MCF 10A (cell line): ENCODE measurements at places on chromosomes 11 and 22.
A peak's percentile ranks its signal among the peaks of the same experiment; 100 is the strongest.

- DNase-seq = no peak
Measured at GRCh38 chr11:128548649-128549255, 38.6 kb downstream of the ETS1 start.

- DNase-seq = no peak
Measured at GRCh38 chr22:41919357-41920224, 4.7 kb upstream of the SHISA8 start.

GRCh38 chr22:42814215-42814614 is 42.9 kb downstream of the ARFGAP3 start:
- no peak for DNase-seq

DNA sequence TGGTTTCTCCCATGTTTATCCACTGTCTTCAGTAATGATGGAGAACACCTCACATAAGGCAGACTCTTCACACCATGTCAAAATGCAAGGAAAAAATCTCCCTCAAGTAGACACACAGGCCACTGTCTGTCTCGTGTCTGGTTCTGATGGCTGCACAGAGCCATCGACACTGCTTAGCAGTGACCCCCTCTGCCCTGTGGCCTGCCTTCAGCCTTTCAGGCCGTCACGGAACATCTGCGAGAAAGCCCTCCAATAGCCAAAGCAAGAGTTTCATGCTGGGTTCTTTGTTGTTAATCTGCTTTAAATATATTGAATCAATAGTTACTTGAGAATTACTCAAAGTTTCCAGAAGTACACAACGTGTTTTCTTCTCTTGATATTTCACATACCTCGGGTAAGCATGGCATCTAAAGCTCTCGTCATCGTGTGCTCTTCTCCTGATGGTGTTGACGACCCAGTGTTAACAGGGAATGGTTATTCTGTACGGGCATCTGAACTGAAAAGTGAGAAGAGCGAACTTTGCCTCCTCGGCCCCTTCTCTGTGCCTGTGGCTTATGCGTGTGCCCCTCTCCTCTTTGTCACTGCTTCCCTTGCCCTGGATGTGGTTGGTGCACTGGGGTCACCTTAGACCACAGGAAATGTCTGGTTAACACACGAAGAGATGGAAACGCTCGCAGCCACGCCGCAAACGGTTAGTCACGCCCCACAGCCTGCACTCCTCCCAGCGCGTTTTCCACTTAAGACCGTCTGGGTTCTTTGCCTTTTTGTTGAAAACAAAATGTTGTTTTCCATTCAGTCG is 33.4 kb upstream of the CTTN start:
- no peak for DNase-seq

DNA sequence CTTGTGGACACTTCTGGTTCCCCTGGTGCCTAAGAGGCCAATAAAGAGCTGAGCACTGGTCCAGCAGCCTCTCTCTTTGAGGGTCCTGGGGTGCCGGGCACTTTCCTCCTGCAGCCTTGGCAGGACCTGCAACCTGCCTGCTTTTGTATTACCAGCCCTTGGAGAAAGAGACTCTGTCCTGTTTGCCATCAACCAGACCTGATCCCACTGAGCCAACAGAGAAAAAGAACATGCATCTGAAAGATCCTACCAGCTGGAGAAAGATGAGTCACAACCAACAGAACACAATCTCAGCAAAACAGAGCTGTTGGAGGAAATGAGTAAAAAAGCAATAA is 321.0 kb downstream of the DDX10 start:
- peak; percentile 18 for DNase-seq

- DNase-seq = peak; percentile 56
Measured at GRCh38 chr11:27456140-27456794, 16.3 kb downstream of the LGR4 start.

DNA sequence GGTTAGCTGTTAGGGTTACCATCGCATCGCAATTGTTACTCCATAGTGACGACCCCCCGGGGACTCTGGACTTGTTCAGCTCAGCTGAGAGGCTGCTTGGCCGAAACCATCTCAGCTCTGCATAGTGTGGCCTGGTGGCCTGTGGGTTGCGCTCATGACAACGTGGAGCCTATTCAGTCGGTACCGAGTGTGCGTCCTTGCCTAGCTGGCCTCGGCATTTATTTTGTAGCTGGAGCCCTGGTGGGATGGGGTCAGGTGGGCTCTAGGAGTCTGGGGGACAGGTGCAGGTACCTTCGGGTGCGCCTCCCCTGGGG is 13.5 kb downstream of the LRP5 start:
- no peak for DNase-seq

GRCh38 chr11:116445108-116446047 is 327.4 kb downstream of the BUD13 start:
- no peak for DNase-seq

DNA sequence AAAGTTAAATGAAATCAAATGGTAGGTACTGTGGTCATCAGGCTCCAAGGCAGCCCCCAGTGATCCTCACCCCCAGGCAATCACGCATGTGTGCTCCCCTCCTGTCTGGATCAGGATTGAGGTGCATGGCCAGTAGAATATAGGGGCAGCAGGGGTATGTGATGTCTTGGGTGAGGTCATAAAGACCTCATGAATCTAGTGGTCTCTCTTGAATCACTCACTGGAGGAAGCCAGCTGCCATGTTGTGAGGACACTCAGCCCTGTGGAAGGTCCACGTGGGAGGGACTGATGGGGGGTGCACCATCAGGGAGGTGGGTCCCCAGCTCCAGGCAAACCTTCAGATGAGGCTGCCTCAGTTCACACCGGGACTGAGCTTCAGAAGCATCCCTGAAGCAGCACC is 6.8 kb upstream of the IL17REL start:
- DNase-seq = no peak

DNA sequence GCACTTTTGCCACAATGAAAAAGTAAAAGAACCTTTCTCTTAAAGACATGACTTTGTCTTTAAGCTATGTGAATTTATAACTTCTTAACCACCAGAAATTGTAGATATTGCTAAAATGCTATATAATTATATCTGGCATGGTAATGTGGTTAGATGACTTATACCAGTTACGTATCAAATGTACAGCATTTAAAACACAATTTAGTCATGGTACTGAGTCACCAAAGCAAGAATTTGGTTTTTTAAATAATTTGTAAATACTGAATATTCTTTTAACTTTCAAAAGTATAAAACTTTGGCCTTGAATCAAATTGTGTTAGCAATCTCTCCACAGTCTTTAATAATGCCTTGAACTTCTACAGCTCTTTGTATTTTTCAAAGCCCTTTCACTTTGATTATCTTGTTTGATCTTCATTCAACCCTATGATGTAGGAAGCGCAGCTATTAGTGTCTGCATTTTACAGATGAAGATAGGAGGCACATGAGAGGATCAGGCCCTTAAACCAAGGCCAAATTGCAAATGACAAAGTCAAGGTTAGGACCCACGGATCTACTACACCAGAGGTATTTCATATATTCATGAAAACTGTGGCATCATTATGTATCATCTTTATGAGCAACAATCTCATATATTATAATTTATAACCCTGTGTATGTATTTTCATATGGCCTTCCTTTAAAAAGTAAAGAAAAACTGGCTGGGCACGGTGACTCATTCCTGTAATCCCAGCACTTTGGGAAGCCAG is 4.4 kb upstream of the SYTL2 start:
- DNase-seq = no peak

GRCh38 chr11:16897470-16898061 is 116.6 kb downstream of the PLEKHA7 start:
- DNase-seq = no peak

DNA sequence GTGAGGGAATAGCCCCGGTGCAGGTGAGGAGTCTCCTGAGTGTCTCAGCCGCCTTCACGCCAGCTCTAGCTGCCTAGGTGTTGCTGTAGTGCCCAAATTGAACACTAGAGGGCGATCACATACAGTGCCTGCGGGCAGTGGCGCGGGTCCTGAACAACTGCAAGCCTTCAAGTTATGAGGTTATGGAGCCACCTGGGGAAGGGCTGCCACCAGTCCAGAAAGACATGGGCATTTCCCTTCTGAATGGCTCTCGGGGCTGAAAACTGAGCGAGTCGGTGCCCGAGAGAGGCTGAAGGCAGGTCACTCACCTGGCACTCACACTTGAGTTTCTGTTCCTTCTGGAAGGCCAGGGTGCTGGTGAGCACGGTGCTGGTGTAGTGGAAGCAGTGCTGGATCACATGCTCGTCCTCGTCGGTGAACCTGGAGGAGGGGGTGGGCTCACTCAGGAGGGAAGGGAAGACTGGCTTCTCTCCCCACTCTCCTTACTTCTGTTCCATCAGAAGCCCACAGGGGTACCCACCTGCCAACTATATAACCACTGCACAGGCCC is 88.4 kb downstream of the PDE2A start:
- DNase-seq = peak; percentile 71

- DNase-seq = peak; percentile 78
Measured at GRCh38 chr11:126310200-126310991, 6.5 kb downstream of the DCPS start.

DNA sequence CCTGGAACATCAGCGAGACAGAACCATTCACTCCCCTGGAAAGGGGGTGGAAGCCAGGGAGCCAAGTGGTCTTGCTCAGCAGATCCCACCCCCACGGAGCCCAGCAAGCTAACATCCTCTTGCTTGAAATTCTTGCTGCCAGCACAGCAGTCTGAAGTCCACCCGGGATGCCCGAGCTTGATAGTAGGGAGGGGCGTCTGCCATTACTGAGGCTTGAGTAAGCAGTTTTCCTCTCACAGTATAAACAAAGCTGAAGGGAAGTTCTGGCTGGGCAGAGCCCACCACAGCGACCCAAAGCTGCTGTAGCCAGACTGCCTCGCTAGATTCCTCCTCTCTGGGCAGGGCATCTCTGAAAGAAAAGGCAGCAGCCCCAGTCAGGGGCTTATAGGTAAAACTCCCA is 764.8 kb upstream of the LUZP2 start:
- DNase-seq = no peak

DNA sequence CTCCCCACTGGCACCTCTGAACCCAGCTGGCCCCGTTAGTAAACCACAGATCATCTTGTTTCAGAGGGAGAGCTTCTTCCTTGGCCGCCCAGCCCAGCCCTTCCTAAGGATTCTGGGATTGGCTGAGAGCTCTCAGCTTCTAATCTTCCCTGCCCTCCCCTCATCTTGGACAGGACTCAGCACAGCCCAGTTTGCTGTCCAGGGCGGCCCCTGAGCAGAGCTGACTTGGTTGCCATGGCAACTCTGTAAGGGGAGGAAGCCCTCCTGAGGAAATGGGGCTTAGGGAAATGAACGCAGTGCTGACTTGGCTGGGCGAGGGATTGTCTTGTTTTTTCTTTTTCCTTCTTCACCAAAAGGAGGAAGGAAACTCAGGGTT is 4.6 kb downstream of the APOL4 start:
- no peak for DNase-seq

DNA sequence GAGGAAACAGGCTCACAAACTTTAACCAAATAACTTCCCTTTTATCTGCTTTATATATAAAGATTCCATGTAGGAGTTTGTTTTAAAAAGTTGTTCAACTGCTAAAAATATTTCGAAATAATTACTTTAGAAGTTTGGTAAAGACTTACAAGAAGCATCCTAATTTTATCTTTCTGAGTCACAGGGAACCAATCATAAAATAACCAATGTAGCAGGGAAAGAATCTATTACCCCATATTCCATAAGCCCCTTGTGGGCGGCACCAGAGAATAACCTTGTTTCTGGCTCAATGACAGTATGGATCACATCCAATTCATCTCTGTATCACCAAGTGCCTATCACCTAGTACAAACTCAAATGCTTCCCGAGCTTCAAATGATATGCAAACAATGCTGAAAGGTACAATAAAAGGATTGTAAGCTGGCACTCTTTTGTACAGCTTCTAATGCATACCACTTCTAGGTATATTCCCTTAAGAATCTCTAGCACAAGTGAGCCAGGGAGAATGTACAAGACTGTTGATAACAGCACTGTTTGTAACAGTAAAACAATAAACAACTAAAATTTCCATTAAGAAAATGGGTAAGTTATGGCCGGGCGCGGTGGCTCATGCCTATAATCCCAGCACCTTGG is 158.4 kb downstream of the ATG16L2 start:
- peak; percentile 52 for DNase-seq

GRCh38 chr11:36296884-36297543 is 926 bp downstream of the PRR5L start:
- peak; percentile 95 for DNase-seq

GRCh38 chr11:105332171-105332570 is 192.6 kb upstream of the CARD18 start:
- no peak for DNase-seq

DNA sequence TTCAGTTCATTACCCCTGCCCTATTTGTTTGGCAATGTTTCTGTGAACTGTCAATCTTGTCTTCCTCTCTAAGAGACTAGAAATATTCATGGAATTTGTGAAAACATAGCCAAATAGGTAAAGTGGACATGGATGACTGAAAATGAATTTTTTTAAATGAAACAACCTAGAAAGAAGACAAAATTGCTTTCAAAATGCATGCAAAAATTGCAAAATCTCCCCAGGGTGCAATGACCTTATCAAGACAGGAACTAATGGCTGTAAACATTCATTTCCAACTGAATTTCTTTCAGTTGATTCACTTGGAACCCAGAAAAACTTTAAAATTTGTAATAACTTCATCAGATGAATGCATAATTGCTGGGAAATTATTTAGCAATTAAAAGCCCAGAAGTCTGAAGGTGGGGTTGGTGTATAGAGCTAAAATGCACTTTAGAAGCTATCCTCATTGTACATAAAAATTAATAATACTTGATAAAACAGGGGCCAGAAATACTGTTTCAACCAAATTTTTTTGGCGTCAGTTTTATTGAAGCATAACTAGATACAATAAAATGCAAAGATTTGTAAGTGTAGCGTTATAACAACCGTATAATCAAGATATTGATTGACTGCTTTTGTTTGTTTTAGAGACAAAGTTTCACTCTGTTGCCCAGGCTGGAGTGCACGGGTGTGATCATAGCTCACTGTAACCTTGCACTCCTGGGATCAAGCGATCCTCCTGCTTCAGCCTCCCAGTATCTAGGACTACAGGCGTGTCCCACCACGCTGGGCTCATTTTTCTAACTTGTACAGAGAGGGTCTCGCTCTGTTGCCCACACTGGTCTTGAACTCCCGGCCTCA is 27.6 kb upstream of the SLC35C1 start:
- no peak for DNase-seq

DNA sequence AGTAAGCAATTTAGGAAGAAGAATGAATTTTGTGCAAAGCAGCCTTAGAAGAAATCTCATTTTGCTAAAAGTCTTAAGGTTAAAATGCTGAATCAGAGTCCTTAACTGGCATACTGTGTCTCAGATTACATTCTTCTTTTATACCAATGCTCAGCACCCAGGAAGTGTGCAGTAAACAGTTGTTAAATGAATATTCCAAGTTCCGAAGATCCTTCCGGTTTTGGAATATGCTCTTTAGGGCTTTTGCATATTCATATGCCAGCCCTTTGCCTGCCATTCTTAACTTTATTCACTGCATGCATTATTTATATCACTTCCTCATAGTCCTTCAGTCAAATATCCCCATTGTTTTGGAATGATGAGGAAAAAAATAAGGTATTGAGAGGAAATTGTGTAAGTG is 242.0 kb downstream of the DDX10 start:
- DNase-seq = peak; percentile 26

GRCh38 chr11:47924184-47924691 is 56.1 kb upstream of the PTPRJ start:
- DNase-seq = peak; percentile 42
